ENCODE measurements at places on chromosomes 2 and 18.

DNA sequence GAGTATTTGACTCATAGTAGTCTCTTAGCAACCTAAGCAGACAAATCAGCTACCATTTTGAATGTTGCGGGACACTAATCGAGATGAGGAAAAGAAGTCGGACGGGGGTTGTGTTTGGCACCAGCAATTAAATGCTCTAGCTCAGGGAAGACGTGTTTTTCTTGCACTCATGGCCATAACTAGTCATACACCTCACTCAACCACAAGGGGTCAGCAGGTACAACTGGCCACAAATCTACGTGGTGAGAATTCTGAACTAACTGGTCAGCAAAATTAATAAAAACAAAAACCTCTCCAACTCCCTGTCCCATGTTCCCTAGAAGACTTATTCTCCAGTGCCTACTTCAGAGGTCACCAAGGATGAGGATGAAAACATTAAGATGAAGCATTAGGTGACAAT, 1467.8 kb downstream of the DPP10 start:
- no peak for DNase-seq

GRCh38 chr18:32391126-32391525, 79.6 kb downstream of the GAREM1 start:
- DNase-seq, result no peak

- DNase-seq, result no peak
These were observed 262.1 kb downstream of the EPHA4 start for GRCh38 chr2:221309892-221310583.

DNA sequence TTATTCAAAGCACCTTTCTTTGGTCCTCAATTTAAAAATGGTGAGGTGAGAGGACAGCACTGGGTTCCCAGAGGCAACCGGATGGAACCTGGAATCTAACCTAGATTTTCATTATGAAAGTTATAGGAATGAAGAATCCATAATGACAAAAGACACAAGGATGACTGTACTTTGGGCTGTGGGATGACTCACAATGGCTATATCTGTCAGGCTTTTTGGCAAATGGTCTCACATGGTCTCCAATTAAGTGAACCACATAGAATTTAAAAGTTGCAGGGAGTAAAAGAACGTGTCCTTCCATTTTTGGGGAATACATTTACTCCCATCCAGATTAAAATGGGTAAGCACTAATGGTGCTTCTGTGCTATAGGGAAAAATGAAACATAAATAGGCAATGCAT, 31.8 kb upstream of the LYPD1 start:
- DNase-seq, result no peak

Measured in nucleus accumbens (tissue), 56 donors.